ENCODE measurements at places on chromosomes 1 and 21. TPM values are rescaled to one million over a fixed set of nuclear protein-coding genes. Genes with fewer than 3 reads are reported as not detected.

- peaks cover 14% of the 10 kb centered on the region for H3K36me3 ChIP-seq
- peak overlapping the region; percentile 35 for H3K27ac ChIP-seq
- H3K4me1 ChIP-seq, result peaks cover 86% of the 10 kb centered on the region
- peak; percentile 82 for DNase-seq
- peaks cover 22% of the 10 kb centered on the region for H3K27me3 ChIP-seq
Observed at GRCh38 chr21:42189860-42190485, 29.0 kb upstream of the ABCG1 start.

DNA sequence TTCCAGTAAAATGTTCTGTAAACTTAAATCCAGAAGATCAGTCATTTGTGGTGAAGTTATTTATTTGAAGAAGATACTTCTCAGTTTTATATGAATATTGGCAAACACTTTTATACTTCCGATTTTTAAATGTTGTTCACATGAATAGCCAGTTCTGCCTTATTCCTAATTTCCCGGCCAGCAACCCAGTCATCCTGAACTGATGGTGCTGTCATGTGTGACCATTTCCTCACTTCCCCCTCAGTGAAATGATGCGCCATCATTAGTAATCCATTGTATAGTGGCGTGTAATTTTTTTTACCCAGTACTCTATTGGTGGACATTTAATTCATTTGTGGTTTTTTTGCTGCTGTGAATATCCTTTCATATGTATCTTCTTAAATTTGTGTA, 16.4 kb downstream of the GPSM2 start:
- no peaks in the 10 kb centered on the region for H3K4me1 ChIP-seq
- H3K27ac ChIP-seq, result no peak overlapping the region
- no peak for DNase-seq
- peaks cover 5% of the 10 kb centered on the region for H3K36me3 ChIP-seq

GRCh38 chr1:167983797-167984420, 47.0 kb upstream of the MPC2 start:
- H3K4me3 ChIP-seq, result no peak overlapping the region
- DNase-seq, result no peak
- no peaks in the 10 kb centered on the region for H3K4me1 ChIP-seq
- H3K36me3 ChIP-seq, result peaks cover 34% of the 10 kb centered on the region
- no peak overlapping the region for H3K27ac ChIP-seq
- H3K27me3 ChIP-seq, result no peaks in the 10 kb centered on the region

Gene VWA5B1
- not detected for total RNA-seq

Gene CASZ1
- total RNA-seq, result 16.3 TPM

Gene GREM2
- total RNA-seq, result not detected

- no peak for DNase-seq
- peaks cover 2% of the 10 kb centered on the region for H3K4me1 ChIP-seq
- H3K36me3 ChIP-seq, result no peaks in the 10 kb centered on the region
- H3K4me3 ChIP-seq, result no peak overlapping the region
- no peak overlapping the region for H3K27ac ChIP-seq
- H3K27me3 ChIP-seq, result no peaks in the 10 kb centered on the region
Observed at GRCh38 chr1:59751004-59751395, 63.7 kb upstream of the HOOK1 start.

Gene NOTCH2
- 90.9 TPM for total RNA-seq
